ENCODE measurements at places on chromosomes 3 and 15.

GRCh38 chr3:101039285-101039684 lies 46.1 kb upstream of the ABI3BP start:
- DNase-seq, result no peak

GRCh38 chr15:63401714-63402497 lies 20.3 kb upstream of the CA12 start:
- DNase-seq, result no peak

GRCh38 chr3:195150181-195151118 lies 120.5 kb downstream of the XXYLT1 start:
- DNase-seq, result no peak

DNA sequence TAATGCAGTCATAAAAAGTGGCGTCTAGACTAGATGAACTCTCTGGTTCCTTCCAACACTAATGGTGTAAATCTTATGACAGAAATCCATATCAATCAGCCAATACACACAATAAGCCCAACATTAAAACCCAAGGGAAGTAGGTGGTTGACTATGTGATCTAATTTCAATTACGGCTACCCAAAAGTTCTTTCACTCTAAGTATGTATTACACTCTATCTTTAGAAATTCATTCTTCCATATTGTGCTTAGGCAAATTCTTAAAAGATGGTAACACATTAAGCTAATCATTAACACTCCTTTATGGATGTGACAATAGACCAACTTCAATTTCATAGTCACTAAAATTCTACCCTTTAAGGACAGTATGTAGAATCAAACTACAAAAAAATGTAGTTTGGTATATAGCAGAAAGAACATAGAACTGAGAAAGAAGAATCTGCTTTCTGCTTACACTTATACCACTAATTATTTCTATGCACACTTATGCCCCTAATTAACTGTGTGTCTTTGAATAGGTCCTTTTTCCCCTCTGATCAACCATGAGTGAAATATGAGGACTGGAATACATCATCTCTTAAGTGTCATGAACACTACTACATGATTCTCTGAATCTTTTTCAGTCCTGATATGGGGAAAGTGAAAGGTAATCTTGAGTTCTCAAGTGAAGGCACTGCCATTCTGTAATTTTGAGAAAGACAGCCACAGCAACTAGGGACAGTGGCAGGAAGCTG lies 557.6 kb downstream of the IGSF11 start:
- DNase-seq, result no peak

GRCh38 chr3:38011111-38011510 lies 18.3 kb downstream of the PLCD1 start:
- no peak for DNase-seq

- DNase-seq, result no peak
Observed at GRCh38 chr15:62928242-62928999, 114.1 kb upstream of the TPM1 start.

DNA sequence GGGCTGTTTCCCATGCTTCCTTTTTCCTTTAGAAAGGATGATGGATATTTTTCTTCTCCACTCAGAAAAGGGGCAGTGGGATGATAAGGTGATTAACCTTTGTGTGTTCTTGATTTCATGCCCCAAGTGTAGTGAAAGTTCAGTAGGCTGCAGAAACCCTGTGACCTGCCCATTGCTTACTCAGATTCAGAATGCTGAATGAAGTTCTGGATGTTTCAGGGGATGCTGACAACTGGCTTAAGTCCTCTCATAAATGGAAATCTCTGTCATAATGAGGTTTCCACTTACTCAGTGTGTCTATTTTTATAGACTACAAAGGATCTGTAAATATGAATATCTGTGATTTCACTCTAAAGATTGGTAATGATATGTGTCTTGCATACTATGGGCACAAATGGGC lies 471.3 kb upstream of the TPRG1 start:
- DNase-seq, result no peak

GRCh38 chr3:61564395-61565059 lies 3.2 kb downstream of the PTPRG start:
- DNase-seq, result no peak

DNA sequence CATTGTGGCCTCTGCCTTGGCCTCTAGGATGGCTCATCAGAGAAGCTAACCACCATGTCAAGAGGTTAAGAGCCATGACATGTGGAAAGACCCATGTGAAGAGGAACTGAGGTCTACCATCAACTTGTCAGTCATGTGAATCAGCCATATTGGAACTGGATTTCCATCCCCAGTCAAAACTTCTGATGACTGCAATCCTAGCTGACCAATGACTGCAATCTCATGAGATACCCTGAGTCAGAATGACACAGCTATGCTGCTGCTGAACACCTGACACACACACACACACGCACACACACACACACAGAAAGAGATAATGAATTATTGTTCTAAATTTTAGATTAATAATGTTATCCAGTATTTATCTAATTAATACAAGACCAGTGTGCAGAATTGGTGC lies 337.5 kb upstream of the LMCD1 start:
- DNase-seq, result no peak

DNA sequence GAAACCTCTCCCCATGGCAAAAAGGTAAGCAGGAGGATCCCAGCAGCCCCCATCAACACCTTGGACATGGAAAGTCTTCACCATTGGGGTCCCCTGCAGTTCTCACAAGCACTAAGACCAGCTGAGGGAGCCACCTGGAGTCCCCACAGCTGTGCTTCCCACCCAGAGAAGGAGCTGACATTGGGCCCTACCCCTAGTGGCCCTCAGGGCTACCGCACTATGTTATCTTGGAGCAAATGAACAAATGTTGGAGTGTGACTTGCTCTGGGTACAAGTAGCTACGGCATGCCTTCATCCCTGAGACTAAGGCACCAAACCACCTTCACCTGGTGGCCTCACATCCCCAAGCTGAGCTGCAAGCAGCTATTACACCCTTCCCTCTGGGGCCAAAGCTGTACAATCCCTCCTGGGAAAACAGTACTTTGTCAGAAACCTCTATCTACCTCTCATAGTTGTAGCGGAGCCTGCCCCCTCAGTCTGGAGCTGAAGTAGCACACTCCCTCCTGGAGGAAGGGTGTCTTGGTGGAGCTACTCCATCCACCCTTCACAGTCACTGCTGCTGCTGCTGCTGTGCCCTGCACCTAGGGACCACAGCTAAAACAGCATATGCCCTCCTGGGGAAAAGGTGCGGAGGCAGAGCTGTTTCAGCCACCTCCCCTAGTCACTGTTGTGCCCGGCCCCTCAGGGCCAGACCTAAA lies 42.7 kb downstream of the SERP1 start:
- DNase-seq, result no peak

- peak; percentile 26 for DNase-seq
Observed at GRCh38 chr3:10015461-10015904, 10.8 kb upstream of the FANCD2 start.

DNA sequence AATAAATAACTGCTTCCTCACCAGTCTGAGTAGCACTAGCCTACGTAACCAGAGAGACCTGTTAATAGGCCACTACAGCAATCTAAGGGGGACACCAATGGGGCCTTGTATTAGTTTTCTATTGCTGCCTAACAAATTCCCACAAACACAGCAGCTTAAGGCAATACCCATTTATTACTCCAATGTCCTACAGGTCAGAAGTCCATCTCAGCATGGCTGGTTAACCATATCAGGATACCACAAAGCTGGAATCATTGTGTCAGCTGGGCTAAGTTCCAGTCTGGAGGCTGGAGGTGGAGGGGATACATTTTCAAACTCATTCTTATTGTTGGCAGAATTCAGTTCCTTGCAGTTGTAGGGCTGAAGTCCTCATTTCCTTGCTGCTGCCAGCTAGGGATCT lies 331.9 kb downstream of the ULK4 start:
- DNase-seq, result no peak

DNA sequence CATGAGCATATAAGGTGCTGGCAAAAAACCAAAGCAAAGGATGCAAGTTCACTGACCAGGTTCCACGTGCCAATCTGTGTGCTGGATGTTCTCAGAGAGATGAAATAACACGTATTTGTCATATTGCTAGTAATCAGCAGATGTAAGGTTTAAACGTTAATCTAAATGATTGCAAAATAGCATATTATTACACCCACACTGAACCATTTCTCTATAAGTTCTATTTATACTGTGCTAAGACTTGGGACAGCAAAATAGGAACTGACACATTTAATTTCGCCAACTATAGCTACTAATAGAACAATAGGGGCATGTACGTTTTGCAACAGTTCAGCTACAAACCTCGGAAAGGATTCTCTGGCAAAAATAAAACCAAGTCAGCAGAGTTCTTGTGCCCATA lies 350.3 kb upstream of the ZNF385D start:
- no peak for DNase-seq

- no peak for DNase-seq
Observed at GRCh38 chr3:139764936-139765335, 87.2 kb upstream of the NMNAT3 start.

GRCh38 chr15:63157891-63158431 lies 684 bp upstream of the RPS27L start:
- peak; percentile 55 for DNase-seq

- no peak for DNase-seq
Observed at GRCh38 chr15:52280326-52281084, 15.1 kb downstream of the MYO5C start.

Measured in SW 1271 (cell line).